ENCODE measurements at places on chromosomes 4 and X.

GRCh38 chr4:573122-573892 lies 2.8 kb downstream of the TMEM271 start:
- no peak for DNase-seq

DNA sequence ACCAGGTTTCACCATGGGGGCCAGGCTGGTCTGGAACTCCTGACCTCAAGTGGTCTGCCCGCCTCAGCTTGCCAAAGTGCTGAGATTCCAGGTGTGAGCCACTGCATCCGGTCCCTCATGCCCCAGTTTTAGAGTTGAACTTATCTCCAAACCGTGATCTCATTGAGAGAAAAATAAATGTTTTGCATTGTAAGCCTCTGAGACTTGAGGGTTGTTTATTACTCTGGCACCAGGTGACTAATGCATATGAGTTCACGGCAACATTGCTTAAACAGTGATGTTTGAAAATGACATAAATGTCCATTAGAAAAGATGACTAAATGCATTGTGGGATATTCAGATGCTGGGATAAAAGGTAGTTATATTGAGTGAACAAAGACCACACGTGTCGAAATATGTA lies 22.9 kb upstream of the FAT1 start:
- no peak for DNase-seq

DNA sequence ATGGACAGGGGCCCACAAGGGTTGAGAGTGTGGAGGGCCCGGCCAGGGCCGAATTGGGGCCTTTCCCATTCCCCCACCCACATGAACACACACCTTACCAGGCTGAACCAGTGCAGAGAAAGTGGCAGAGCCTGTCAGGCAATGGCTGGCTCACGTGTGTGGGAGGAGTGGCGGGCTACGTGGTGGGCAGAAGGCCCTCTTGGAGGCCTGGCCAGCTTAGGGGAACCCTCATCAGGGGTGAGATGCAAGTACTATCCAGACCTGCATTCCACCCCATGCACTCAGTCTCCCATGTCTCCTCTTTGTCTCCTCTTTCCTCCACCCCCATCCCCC lies 965 bp downstream of the TCEAL4 start:
- DNase-seq, result no peak

DNA sequence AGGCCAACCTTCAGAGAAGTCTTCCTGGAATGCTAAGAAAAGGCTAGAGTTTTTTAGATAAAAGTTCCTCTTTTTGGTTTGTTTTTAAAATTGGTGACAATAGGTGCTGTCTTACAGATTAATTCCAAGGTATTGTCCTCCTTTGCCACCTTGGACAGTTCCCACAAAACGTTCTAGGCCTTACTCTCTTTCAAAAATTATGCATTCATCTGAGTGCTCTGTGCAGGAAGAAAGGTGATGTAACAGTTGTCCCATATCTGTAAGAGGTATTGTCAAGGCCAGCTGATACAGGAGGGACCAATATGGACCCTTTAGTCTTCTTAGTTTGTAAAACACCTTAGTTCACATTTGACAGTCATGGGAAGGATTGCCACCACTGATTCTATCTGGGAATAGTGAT lies 15.9 kb upstream of the CXCL5 start:
- no peak for DNase-seq

GRCh38 chrX:103524747-103525146 lies 5.5 kb upstream of the RAB40A start:
- DNase-seq, result no peak

GRCh38 chrX:84907324-84907968 lies 96.2 kb upstream of the APOOL start:
- DNase-seq, result no peak

- DNase-seq, result no peak
These were observed 564.7 kb upstream of the ACTRT1 start for GRCh38 chrX:128616933-128617332.

GRCh38 chrX:40282946-40283660 lies 185.3 kb upstream of the BCOR start:
- DNase-seq, result no peak

DNA sequence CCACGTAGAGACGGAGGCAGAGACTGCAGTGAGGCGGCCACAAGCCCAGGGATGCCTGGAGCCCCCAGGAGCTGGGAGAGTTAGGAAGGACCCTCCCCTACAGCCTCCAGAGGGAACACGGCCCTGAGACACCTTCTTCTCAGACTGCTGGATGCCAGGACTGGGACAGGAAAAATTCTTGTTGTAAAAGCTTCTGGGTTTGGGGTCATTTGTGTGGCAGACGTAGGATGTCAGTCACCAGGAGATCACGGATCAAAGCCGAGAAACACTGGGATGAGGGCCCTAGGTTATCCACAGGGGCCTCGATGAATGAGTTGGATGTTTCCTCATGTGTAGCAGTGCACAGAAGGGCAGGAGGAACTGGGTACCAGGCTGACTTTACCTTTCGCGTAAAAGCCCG lies 163.7 kb downstream of the SHOX start:
- no peak for DNase-seq

GRCh38 chr4:4395849-4396627 lies 9.1 kb downstream of the NSG1 start:
- DNase-seq, result no peak

DNA sequence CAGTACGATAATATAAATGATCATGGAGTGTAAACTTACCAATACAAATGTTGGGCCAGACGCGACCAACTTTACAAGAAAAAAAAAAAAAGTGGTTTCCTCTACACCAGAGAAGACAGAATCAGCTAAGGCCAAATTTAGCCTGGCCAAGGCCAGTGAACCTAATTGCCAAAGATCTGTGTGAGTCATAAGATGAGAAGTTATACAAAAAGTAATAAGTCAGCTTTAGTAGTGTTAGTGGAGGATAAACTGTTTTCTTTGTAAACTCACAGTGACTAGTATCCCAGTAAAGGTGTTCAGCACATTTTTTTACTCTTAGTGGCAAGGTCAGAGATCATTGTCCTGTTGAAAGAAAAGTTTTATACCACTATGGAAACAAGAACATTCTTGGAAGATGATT lies 531.4 kb upstream of the TECRL start:
- DNase-seq, result no peak

DNA sequence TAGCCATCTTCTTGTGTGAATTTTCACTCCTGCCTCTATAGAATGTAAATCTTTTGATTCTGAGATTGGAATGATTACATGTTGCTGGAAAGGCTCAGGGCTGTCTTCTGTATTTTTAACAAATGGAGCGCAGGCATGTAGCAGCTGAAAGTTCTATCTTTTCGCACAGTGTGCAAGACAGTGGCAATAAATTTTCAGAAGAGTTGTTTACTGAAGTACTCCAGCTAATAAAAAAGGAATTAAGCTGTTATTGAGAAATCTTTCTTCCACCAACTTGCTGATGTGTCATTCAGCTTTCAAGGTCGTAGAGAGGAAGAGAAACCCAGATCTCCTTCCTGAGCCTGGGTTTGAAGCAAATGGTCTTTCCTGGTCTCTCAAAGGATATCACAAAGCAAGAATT lies 122.0 kb upstream of the PUDP start:
- no peak for DNase-seq

GRCh38 chrX:110280954-110281353 lies 36.9 kb downstream of the AMMECR1 start:
- no peak for DNase-seq

DNA sequence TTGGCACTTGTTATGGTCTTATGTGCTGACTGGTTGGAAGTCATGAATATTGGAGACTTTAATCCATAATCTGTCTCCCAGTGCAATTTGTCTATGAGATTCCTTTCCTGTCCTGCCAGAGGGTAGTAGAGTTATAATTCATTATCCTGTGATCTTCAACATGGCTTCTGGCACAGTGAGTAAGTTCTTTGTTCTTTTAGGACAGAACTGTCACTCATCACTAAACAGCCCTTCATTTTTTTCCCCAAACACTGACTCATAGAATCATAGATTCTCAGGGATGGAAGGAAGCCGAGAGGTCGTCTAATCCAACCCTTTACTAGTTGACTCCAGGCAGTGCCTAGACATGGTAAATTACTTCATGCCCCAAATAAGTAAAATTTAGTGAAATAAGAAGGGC lies 78.4 kb downstream of the LUZP4 start:
- DNase-seq, result no peak

DNA sequence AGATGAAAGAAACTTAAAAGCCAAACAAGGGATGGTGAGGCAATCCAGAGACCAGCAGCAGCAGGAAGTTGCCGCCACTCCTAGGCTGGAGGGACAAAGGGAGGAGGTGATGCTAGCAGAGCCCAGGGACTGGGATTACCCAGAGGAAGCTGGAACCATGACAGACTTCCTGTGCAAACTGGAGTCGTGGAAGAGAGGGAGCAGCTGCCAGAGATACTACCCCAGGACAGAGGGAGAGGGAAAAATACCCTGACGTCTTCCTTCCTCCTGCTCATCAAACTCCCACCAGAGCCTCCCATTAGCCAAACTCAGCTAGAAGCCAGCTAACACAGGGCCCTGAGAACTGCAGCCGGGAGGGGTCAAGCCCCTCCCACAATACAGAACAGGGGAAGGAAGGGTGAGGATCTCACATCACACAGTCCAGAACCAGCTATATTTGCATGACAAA lies 101.2 kb upstream of the KLF3 start:
- no peak for DNase-seq

- no peak for DNase-seq
These were observed 811.5 kb upstream of the FRG1 start for GRCh38 chr4:189129044-189129694.
